Activated CD8-positive, alpha-beta memory T cell treated with anti-CD3 and anti-CD28 coated beads for 1 hour (primary cell): ENCODE measurements at places on chromosomes 1 and 21.

DNA sequence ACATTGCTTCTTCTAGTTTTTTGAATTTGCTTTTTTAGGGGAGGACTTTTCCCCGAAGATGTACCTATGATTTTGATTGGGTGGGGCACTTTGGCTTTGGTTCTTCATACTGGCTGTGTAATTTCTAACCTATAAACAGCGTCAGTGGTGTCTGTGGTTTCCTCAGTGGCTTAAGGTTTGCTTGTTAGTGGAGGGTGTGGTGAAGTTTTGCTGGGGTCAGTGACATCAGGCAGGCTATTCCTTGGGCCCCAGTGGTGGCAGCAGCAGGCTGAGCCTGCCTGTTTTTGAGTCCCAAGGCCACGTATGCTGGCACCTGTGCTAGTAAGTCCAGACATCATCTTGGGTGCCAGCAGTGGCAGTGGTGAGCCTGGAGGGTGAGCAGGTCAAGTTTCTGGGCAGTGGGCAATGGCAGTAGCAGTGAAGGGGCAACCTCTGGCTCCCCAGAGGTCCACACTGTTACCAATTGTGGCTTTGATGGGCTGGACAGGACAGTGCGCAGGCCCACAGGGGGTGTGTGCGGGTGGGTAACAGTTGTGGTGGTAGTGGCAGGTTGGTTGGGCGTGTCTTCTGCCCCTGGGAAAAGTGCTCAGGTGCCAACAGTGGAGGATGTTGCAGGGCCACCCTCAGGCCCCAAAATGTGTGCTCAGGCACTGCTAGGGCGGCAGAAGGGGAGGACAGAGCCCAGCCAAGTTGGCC lies 54.9 kb upstream of the B3GALT2 start:
- DNase-seq, result no peak

GRCh38 chr1:110050602-110051261 lies 16.3 kb downstream of the STRIP1 start:
- no peak for DNase-seq

- no peak for DNase-seq
Measured at GRCh38 chr1:239816081-239816782, 275.5 kb upstream of the FMN2 start.

- no peak for DNase-seq
Measured at GRCh38 chr1:7993593-7994479, 32.3 kb downstream of the ERRFI1 start.

GRCh38 chr1:213680677-213681325 lies 307.0 kb upstream of the PROX1 start:
- no peak for DNase-seq

- DNase-seq, result no peak
Measured at GRCh38 chr1:157155658-157156057, 17.5 kb upstream of the ETV3 start.

- no peak for DNase-seq
Measured at GRCh38 chr1:183638649-183639387, 3.2 kb upstream of the ARPC5 start.

DNA sequence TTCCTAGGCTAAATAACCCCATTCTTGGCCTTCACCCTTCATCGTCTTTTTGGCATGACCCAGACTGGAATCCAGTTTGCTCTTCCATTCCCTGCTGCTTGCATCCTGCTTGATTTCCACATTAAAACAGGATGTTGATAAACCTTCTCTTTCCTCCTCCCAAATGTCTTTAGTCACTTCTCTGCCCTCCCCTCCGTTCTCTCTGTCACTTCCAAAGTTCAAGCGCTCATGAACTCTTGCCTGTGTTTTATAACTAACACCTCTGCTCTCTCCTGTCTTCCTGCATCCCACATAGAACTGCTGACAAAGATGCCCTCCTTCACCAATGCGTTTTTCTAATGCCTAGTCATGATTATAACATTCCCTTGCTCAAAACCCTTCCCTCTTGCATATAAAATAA lies 65.6 kb upstream of the SLC44A3 start:
- DNase-seq, result no peak

DNA sequence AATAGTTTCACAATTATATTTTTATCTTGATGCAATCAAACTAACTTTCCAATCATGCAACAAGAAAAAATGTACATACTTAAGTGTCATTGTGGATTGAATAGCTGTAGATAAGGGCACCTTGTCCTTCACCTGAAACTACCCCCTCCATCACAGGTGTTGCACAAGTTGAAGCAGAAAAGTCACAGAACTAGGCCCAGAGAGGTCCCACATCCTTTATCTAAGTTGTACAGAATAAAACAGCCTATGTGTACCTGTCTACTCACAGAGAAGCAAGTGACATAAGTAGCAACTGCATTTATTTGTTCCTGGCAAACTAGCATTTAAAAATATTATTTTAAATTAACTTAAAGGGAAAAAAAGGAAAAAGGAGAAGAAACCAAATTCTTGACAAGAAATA lies 256.8 kb downstream of the FAF1 start:
- DNase-seq, result no peak

DNA sequence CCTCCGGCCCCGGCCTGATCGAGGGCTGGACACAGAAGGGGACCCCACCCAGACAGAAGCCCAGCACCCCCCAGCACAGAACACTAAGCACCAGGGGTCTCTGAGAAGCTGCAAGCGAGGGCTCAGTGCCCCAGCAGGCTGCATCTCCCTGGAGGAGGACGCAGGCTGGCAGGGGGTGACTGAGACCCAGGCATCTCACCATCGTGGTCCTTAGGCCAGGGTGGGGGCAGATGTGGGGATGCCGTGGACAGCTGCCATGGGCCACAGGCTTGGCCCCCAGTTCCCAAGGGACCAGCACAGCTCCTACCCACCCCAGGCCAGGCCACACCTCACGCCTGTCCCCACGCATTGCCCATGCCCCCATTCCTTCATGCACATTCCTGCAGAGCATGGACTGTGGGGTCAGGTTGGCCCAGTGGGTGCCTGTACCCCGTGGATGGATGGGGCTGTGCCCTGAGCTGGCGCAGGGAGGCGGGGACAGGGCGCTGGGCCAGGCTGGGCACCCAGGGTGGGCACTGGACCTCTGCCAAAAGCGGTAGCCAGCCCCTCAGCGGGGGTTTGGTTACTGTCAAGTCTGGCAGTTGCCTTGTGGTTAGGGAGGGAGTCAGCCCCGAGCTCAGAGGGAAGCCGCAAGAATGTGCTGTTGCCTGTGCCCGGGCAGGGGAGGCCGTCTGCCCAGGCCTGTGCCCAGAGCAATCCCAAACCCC lies 61.5 kb downstream of the ARHGEF16 start:
- DNase-seq, result no peak

- DNase-seq, result no peak
Measured at GRCh38 chr1:230349020-230349393, 77.1 kb downstream of the PGBD5 start.

DNA sequence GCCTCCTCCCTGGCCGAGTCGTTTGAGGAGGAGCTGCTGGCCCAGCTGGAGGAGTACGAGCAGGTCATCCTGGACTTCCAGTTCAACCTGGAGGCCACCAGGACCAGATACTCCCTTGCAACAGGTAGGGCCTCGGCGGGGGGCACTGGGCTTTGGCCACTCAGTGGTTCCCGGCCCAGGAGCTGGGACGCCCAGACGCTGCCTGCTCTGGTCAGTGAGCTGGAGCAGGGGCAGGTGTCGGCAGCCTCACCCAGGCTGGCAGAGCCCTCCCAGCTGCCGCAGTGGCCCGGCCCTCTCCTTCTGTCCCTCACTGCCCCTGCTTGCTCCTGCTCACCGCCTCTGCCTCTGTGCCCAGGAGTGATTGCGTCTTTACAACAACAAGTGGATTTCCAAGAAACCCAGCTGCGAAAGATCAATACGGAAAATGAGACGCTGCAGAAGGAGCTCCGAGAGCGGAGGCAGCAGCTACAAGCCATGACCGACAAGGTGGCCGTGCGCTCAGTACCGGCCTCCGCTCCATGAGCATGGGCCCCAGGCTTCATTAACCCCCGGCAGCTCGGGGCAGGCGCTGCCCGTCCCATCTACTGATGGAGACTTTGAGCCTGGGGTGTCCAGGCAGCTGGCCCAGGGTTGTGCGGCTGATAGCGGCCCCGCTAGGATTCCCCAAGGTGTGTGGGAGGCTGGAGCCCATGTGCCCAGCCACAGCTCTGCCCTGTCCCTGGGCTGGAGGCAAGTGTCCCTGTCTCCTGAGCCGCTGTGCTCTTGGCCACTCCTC lies 9.0 kb upstream of the SMIM1 start:
- DNase-seq, result no peak

GRCh38 chr1:162177126-162177525 lies 107.6 kb downstream of the NOS1AP start:
- no peak for DNase-seq

DNA sequence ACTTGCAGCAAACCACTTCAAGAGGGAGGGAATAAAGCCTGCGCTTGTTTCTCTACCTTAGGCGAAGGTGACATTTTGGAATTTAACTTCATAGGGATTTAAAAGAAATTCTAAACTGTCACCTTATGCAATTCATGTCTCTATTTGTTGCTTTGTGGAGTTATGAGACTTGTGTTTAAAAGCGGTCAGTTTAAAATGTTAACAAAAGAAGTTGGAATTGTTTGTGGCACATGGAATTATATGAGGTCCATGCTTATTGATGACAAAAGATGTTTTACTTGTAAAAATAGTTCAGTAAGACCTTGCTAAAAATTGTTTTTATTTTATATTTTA lies 15.8 kb downstream of the NR5A2 start:
- no peak for DNase-seq

GRCh38 chr21:42735061-42735460 lies 81.6 kb downstream of the PDE9A start:
- no peak for DNase-seq

DNA sequence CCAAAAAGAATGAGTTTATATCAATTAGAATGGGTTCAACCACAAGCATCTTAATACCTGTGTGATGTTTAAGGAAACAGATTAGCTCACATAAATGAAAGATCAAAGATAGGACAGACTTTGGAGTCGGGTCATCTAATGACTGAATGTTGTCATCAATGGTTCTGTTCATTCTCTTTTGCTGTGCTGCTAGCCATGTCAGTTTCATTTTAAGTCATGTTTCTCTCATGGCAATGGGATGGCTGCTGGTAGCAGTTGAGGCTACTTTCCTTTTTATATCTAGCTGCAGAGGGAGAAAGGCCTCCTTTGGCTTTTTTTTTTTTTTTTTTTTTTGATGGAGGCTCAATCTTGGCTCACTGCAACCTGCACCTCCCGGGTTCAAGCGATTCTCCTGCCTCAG lies 86.9 kb upstream of the SPAG17 start:
- no peak for DNase-seq

DNA sequence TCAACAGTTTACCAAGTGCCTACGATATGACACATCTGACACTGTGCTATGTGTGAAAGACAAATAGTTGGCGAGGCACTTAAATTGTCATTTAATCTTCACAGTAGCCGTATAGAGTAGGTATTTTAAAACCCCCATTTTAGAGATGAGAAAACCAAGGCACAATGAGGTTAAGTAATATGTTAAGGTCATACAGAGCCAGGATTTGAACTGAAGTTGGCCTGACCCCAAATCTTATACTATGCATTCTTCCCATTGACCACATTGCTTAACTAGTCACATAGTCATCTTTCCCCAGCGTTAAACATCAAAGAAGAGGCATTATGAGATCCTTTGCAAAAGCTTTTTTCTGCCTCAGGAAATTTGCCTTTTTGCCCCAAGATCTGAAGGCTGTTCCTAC lies 3.9 kb downstream of the INKA2 start:
- no peak for DNase-seq

- no peak for DNase-seq
Measured at GRCh38 chr1:109914587-109915240, 4.1 kb downstream of the CSF1 start.

DNA sequence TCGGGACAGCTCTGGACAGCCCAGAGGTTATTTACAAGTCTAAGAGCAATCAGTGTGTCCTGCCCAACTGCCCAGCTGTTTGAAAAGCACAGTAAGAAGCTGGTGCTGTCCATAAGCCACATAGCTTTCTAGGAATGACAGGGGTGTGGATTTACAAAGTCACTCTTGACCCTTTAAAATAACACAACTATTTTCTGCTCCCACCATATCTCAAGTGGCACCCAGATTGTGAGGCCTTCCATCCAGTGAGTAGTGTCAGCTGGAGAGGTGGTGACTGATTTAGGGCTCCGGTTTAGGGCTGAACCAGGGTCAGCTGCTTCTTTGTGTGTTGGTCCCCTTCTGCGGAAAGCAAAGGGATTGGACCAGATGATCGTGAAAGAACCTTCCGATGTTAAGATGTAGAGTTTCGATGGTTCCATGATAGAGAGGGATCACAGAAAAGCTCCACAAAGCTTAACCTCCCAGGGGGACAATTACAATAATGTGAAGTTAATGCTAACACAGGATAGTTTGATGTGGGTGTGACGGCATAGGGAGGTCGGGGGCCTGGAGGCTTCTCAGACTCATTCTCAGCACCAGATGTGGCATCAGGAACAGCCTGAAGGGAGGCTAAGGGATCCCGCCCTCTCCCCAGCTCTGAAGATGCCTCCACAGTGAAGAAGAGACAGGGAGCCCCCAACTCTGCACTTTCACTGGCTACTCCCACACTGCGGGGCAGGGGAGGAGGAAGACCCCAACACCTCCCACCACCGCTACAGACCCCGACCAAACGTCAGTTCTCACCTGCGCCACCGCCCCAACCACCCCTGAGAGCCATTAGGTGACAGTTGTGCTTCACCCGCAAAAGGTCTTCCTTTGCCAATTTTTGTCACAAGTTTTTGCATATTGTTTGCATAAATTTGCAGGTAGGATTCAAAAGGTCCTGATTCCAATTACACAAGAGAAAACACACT lies 40.6 kb downstream of the LRRC3 start:
- no peak for DNase-seq

DNA sequence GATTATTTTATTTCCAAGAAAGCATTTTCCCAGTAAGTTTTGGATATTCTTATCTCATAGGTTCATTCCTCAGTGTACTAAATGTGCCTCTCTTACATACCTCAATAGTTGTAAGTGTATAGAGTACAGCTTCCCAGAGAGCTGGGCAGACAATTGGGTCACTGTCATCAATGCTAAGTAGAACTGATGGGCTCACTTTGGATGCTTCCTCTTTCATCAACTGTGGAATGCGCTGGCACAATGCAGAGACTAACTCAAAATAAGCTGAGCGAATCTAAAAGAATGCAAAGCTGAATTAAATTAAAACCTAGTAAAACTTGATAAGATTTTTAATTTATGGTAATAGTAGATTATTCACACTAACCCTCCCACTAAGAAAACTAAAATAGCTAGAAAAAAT lies 21.5 kb downstream of the LTN1 start:
- DNase-seq, result no peak
